ENCODE measurements at places on chromosomes 5 and 9. TPM values are rescaled to one million over a fixed set of nuclear protein-coding genes. Genes with fewer than 3 reads are reported as not detected.

The CARTPT gene
- not detected for total RNA-seq

The COL23A1 gene
- total RNA-seq, result not detected

The HEMGN gene
- 0.33 TPM for total RNA-seq

The TRIM7 gene
- 0.95 TPM for total RNA-seq

The PHF24 gene
- not detected for total RNA-seq

The RORB gene
- total RNA-seq, result not detected

The NUDT2 gene
- total RNA-seq, result 10.2 TPM

The RPS23 gene
- 3,866 TPM for total RNA-seq
